ENCODE measurements at places on chromosomes 5 and 9.

- DNase-seq = no peak
Measured at GRCh38 chr9:74132986-74133385, 364.1 kb upstream of the RORB start.

DNA sequence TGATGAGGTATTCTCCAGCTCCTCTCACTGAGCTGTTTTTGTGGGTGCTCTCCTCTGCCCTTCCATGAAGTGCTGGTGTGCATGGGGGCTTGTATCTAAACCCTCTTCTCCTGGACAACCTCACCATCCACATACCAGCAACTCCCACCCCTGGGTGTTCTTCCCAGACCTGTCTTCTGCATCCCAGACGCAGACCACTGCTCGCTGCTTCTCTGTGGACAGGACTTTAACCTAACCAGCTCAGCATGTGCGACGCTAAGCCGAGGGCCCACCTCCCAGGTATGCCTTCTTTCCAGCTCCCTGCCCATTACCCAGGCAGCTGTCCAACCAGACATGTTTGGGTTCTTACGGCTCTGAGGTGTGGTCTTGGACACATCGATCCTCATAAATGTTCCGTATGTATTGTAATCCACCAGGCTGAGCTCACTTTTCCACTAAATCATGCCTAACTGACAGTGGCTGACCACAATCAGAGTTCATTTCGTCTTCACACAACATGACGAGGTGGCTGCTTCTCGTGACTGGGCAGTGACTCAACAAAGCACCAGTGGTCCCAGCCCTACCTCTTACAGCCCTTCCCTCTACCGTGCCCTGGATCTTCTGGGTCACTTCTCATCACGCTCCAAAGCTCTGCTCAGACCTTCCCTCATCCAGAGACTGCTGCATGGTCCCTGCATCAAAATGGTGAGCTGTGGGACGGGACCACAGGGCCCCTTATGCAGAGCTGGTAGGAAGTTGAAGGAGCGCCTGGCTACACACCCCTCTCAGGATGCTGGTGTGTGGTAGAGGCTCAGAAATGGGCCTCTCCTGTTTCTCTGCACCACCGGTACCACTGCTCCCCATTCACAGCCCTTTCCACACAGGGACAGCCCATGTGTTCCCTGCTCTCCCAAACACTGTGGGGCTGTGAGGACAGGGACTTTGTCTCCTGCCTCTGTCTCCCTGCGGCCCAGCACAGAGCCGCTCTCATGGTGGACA is 9.6 kb upstream of the PTGES2 start:
- DNase-seq = peak; percentile 59

DNA sequence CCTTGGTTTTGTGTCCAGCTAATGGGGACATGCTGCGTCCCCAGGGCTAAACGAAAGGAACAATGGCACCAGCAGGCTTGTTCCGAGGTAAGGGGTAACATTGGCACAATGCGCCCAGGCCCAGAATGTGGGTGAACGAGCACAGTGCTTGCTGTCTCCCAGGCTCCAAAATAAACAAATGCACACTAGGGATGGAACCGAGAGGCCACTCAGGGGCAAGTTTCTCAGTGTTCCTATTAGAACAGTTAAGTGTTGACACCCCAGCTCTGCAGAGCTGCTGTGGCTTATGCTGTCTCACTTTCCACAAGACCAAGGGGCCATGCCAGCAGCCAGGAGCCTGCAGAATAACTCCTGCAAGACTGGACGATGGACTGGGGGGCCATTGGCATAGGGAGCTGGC is 492.4 kb downstream of the GADD45G start:
- no peak for DNase-seq

DNA sequence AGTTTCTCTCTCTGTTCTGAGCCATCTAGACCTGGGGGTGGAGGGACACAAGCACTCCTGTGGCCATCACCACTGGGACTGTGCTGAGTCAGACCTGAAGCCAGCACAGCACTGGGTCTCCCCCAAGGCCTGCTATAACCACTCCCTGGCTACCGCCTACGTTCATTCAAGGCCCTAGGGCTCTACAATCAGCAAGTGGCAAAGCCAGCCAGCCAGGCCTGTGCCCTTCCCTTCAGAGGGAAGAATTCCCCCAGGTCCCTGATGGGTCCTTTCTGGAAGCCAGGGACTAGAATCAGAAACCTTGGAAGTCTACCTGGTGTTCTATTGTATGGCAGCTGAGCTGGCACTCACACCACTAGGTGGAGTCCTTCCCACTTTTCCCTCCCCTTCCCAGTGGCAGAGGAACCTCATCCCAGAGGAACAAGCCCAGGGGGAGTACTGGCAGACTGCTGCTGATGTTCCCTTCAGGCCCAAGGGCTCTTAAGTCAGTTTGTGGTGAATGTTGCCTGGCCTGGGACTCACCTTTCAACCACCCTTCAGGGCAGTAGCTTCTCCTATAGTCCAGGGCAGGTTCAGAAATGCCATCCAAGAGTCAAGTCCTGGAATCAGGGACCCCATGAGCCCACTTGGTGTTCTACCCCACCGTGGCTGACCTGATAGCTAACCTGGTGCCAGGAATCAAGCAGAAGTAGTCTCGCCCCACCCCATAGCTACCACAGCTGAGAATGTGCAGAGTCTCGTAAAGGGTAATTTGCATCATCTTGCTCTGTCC is 20.0 kb downstream of the JMY start:
- DNase-seq = no peak

DNA sequence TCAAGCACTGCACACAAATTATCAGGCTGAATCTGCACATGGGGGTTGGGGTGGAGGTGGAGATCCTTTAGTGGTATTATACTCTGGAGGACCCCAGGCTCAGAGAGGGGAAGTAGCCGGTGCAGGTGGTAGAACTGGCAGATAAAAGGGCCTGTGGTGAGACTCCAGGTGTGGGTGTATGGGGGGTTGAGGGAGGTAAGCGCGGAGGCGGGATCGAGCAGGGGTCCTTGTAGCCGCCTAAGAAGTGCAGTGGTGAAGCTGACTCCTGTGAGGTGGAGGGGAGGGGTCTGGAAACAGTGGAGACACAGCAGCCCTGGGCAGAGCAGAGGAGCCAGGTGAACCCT is 841 bp downstream of the ACSL6 start:
- DNase-seq = no peak

- DNase-seq = no peak
Measured at GRCh38 chr5:141864371-141865370, 13.5 kb downstream of the PCDH1 start.

- peak; percentile 59 for DNase-seq
Measured at GRCh38 chr5:142245786-142246185, 79.0 kb downstream of the SPRY4 start.

DNA sequence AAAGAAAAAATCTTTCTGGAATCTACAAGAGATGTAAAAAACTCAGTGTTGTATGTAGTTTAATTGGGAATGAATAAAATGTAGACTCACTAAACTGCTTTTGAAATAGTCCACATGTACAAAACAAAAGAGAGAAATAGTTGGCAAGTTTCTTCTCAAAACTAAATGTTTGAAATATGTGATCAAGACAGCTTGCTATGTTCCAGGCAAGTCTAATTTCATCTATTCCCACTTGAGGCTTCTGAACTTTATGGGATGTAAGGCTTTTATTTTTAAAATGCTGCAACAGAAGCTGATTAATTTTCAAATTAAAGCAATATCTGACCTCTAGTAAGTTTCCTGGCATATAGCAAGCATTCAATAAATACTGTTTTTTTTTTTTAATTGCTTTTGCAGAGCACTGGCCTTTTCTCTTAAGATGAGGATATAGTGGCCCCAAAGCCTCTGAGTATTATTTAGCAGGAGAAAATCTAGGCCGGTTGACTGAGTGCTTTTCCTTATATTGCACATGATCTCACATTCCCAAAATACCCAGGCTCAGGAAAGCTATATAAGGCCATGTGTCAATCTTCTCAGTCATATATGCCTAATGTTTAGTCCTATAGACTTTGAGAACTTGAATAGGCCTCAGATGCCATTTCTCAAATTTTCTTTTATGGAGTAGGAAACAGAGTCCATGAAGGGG is 183.2 kb downstream of the NTRK2 start:
- no peak for DNase-seq

DNA sequence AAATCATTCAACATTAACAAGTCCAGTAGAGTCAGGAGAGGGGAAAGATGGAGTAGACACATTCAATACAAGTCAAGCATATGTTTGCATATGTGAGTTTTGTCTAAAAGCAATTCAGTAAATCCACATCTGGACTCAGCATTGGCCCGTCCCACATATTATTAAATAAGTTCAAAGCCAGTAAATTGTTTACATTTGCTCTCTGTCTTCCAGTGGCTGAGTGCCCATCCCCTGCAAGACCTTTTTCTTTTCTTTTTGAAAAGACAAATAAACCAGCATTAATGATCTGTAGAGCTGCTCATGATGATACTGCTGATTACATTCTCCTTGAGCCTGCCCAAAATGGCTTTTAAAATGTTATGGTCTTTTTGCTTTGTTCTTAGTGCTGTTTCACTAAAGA is 71.1 kb downstream of the TNC start:
- no peak for DNase-seq

GRCh38 chr5:145283141-145283810 is 551.9 kb downstream of the PRELID2 start:
- DNase-seq = no peak
